ENCODE measurements at places on chromosomes 3 and 15. TPM values are rescaled to one million over a fixed set of nuclear protein-coding genes. Genes with fewer than 3 reads are reported as not detected.

The ROPN1 gene
- not detected for total RNA-seq

The EXD1 gene
- not detected for total RNA-seq

The TBL1XR1 gene
- 170 TPM for total RNA-seq

The PCCB gene
- total RNA-seq, result 76.2 TPM

The APOD gene
- not detected for total RNA-seq

The SHC4 gene
- 2.5 TPM for total RNA-seq

The MESP2 gene
- 0.28 TPM for total RNA-seq

The ASB14 gene
- total RNA-seq, result not detected

The CHRNA5 gene
- total RNA-seq, result 1.4 TPM

The CCR1 gene
- total RNA-seq, result not detected

The RTP3 gene
- total RNA-seq, result not detected

The FSIP1 gene
- total RNA-seq, result 0.18 TPM

The ACKR2 gene
- not detected for total RNA-seq

The AGBL1 gene
- not detected for total RNA-seq

The INKA1 gene
- 2.3 TPM for total RNA-seq

The COL6A5 gene
- total RNA-seq, result not detected

The ITIH1 gene
- not detected for total RNA-seq

The ADAMTS7 gene
- total RNA-seq, result 0.83 TPM

The SYNPR gene
- total RNA-seq, result not detected

The CLDN18 gene
- total RNA-seq, result not detected

The HHATL gene
- not detected for total RNA-seq

The SCN5A gene
- 2.0 TPM for total RNA-seq

The CCDC54 gene
- not detected for total RNA-seq

The CHRNA3 gene
- total RNA-seq, result not detected

The PROS1 gene
- 1.6 TPM for total RNA-seq

The LSAMP gene
- total RNA-seq, result 8.1 TPM

The TMEM266 gene
- total RNA-seq, result under 0.01 TPM

The SCG3 gene
- not detected for total RNA-seq

The ZNF502 gene
- 5.7 TPM for total RNA-seq

The PLCL2 gene
- total RNA-seq, result 3.8 TPM

The CNTN6 gene
- total RNA-seq, result not detected

The SLC49A4 gene
- total RNA-seq, result 12.2 TPM

The AHSG gene
- total RNA-seq, result not detected

The RBM6 gene
- 40.8 TPM for total RNA-seq

The FRMD4B gene
- total RNA-seq, result 0.28 TPM

The LMAN1L gene
- not detected for total RNA-seq

The ZPLD1 gene
- total RNA-seq, result under 0.01 TPM

The PCSK6 gene
- total RNA-seq, result not detected

The MSL2 gene
- 20.8 TPM for total RNA-seq

All from IMR-90 (cell line).